ENCODE measurements at places on chromosomes 13 and 19.

GRCh38 chr13:69300131-69300530 is 807.5 kb upstream of the ATXN8OS start:
- DNase-seq, result no peak

GRCh38 chr19:40234429-40235237 is 8.1 kb upstream of the CCNP start:
- DNase-seq, result no peak

GRCh38 chr13:40116008-40116407 is 460.5 kb downstream of the COG6 start:
- DNase-seq, result no peak

GRCh38 chr19:4896372-4896771 is 6.3 kb downstream of the ARRDC5 start:
- no peak for DNase-seq

- DNase-seq, result no peak
Measured at GRCh38 chr13:99941086-99941485, 30.5 kb downstream of the ZIC5 start.

- no peak for DNase-seq
Measured at GRCh38 chr13:27636589-27637288, 15.0 kb downstream of the POLR1D start.

DNA sequence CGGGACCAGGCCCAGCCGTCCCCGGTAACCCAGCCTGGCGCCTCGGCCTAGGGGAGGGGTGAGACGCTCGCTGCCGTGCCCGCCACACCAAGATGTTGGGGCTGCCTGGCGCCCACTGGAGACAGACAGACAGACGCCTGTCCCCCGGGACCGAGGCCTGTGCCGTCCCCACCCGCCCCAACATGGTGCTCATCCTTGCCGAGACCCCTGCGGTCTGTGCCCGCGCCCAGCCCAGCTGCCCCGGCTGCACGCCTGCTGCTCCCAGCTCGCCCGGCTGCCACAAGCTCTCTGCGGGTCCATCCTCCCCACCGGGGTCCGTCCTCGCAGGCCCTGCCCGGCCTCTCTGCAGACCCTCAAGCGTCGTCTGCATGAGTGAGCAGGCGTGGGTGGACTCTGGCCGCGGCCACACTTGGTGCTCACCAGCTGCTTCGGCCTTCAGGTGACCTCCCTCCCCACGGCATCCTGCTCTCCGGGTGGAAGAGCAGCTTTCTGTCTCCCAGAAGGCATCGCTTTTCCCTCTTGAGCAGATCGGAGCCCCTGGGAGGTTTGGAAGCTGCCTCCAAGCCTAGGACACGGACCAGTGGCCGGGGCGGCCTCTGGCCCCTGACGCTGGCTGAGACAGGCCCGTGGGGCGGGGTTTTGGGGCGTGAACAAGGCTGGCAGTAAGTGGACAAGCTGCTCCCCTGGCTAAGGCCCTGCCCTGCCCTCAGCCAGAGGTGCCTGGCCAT is 6.7 kb upstream of the TMPRSS9 start:
- no peak for DNase-seq

GRCh38 chr19:35249146-35249847 is 495 bp downstream of the LSR start:
- no peak for DNase-seq

DNA sequence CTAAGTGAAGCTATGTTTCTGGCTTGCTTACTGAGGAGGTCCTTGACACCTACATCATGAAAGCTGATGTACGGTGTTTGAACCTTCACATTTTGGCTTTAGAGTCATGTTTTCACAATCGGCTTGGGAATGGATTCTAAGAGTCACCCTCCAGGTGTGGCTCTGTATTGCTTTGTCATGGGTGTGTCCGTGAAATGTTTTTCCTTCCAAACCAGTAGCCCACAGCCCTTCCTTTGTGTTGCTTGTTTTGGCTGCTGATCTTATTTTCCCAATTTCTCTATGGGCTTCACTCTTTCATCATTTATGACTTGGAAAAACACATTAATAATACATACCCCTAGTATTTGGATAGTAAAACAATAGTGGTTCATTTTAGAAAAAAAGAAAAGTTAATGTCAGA is 240.6 kb downstream of the GGACT start:
- no peak for DNase-seq

- no peak for DNase-seq
Measured at GRCh38 chr13:70391678-70392077, 283.4 kb upstream of the KLHL1 start.

DNA sequence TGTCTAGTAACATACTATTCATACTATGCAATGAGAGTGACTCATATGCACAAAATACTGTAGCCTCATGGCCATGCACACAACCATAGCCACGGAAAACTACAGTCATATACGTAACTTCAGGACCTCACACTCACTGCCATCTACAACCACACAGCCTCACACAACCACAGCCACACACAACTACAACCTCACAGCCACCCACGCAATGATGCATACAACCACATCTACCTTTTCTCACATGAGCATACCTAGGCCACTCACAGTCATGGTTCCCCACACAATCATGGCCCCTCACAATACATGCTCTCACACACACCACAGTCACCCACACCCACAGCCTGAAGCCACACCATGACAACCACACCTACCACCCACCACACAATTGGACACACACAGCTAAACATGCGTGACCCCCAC is 8.7 kb upstream of the TNFSF14 start:
- no peak for DNase-seq

GRCh38 chr19:51398096-51398704 is 7.8 kb upstream of the C19orf84 start:
- DNase-seq, result no peak

DNA sequence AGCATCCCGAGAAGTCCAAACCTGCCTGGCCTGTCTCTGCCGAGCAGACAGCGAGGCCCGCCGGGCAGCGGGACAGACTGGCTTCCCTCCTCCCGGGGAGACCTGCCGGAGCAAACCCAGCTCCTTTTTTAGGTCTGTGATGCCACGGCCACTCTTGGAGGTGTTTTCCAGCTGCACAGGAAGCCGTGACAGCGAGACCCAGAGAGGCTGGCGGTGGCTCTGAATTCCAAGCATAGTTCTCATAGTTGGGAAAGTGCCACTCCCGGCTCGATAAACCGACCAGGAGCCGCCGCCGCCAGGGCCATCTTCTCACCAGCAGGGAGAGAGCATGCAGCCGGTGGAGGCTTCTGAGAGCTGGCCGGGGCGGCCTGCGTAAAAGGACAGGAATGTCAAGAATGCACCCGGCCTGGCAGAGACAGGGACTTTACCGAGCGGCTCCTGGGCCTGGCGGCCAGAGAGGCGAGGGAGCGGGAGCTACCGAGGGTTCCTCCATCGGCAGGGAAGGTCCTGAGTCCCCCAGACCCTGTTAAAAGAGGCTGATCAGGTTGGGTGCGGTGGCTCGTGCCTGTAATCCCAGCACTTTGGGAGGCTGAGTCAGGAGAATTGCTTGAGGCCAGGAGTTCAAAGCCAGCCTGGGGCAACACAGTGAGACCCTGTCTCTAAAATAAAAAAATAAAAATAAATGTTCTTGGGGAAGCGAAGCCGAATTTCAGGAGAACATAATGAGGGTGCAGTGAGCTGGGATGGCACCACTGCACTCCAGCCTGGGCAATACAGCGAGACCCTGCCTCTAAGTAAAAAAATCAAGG is 64.9 kb downstream of the GADD45B start:
- no peak for DNase-seq

- DNase-seq, result no peak
Measured at GRCh38 chr19:39070888-39071287, 13.3 kb upstream of the ACP7 start.

- no peak for DNase-seq
Measured at GRCh38 chr19:49337267-49338022, 2.2 kb downstream of the CD37 start.

DNA sequence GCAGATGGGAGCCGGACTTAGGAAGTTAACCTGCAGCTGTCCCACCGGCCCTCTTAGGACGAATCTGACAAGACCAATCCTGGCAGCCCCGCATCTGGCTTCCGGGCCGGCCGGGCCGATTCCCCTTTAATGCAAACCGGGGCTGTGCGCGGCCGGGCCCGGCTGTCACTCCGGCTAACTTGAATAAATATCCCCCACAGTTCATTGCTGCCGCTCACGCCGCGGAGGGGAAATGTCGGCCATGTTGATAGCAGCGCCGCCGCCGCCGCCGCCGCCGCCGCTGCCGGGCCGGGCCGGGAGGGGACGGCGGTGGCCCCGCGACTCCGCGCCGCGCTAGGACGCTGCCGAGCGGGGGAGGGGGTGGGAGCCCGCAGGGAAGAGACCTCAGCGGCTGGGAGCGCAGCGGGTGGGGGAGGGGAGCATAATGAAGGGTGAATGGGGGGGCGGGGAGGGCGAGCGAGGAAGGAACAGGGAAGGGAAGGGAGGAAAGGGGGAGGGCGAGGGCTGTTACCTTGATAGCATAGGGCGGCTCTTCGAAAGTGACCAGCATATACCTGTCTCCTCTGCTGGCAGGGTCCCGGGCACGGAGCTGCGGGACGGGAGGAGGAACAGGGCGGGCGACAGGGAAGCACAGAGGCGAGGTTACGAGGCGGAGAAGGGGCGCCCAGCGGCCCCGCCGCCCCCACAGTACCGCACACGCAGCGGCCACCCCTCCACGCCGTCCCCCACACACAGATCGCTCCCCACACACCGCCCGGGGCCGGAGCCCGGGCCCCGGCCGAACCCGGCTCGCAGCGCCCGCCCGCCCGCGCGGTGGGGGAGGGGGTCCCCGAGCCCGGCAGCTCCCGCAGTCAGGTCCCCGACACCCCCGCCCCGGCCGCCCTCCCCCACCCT is 1.1 kb downstream of the INTS6 start:
- peak; percentile 52 for DNase-seq

All from left renal pelvis (tissue), 4 donors.